ENCODE measurements at places on chromosomes 7 and 10.

GRCh38 chr7:1943326-1943725 lies 273.2 kb downstream of the ELFN1 start:
- DNase-seq: no peak

DNA sequence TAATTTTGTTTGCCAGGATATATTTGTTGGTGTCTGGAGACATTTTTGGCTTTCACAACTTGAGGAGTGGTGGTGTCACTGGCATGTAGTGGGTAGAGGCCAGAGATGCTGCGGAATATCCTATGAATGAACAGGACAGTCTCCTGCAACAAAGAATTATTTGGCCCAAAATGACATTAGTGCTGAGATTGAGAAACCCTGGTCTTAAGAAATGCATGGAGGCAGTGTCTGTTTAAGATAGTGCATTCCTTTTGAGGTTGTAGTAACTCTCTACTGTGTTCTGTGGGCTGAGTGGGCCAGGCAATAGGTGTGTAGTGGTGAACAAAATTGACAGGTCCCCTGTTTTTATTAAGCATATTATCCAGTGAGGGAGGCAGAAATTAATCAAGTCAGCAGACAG lies 165.5 kb downstream of the CDK14 start:
- DNase-seq: no peak

- DNase-seq: no peak
These were observed 23.3 kb upstream of the STEAP2 start for GRCh38 chr7:90188281-90188680.

- no peak for DNase-seq
These were observed 55.8 kb downstream of the FAM171A1 start for GRCh38 chr10:15315286-15315685.

GRCh38 chr7:78222001-78222751 lies 423.6 kb downstream of the PHTF2 start:
- no peak for DNase-seq

DNA sequence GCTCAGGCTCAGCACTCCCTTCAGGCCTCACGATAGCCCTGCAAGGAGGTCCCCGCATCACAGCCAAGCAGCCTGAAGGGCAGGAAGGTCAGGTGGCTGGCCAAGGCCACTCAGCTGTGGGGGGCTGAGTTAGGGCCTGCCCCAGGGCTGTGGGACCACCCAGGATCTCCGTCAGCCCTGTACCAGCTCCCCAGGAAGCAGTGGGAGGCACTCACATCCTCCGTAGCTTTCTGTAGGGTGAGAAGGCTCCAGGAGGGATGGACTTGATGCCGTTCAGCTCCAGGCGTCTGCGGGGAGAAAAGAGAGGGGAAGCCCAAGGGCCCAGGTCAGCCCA lies 125.9 kb downstream of the SLIT1 start:
- DNase-seq: no peak

DNA sequence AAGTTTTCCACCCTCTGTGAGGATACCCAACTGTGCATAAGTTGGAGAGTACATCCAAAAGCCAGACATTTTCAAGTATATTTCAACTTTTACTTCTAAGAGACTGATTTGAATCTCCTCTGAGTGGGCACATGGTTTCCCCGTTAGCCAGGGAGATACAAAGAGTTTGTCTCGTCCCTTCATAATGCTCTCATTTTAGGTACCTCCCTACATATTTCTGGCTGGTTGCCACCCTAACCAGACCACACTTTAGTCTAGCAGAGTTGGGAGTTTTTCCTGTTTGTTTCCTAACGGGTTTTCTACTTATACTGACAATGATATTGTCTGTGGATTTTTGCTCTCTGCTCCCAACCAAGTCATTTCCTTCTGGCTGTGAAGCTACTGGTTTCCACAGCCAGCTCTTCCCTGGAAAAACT lies 180.3 kb downstream of the CCDC71L start:
- no peak for DNase-seq

GRCh38 chr10:6498771-6499170 lies 81.3 kb downstream of the PRKCQ start:
- DNase-seq: peak; percentile 78

DNA sequence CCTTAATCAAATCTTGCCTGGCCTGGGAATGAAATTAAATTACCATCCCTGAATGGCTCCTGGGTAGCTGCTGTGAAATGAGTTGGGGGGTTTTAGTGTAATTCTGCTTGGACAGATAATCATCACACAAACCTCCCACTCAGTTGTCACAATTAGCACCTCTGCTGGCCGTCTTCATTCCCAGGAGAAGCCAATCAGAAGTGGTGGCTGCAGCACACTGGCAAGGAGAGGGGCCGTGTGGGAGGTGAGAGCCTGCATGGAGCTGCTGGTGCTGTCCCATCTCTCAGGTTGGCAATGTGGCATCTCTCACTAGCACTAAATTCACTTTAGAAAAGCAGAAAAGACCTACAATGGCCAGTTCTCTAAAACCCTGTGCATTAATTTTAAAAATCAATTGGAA lies 92.5 kb downstream of the NT5C2 start:
- no peak for DNase-seq

DNA sequence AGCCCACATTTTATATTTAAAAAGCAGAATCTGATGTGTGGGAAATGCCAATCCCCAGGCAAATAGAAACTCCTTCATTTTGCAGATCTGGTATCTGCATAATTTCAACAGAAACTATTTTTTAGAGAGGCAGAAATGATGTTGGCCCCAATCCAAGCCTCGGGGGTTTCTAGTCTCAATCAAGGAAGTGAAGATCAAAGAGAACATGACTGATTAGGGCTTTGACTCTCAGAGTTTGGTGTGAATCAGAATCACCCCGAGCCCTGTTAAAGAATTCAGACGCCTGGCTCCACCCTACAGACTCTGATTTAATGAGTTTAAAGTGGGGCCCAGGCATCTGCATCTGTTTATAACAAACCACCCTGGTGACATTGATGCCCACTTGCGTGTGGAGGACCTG lies 36.7 kb upstream of the UBE2H start:
- peak; percentile 25 for DNase-seq

DNA sequence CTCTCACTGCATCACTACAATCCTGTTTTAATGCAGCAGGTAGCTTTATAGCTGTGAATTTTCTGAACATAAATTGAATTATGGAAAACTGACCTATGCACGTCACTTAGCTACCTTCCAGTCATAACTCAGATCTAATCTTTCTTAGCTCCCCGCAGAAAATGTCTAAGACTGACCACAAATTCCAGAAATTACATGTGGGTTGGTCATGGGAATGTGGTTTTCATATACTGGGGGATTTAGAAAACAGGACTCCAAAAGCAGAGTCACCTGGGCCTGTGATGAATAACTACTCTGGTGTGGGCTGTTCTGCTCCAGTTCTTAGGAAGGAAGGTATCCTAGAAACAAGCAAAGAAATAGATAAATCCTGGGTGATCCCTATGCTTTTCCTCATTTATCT lies 178.4 kb upstream of the LRRTM3 start:
- no peak for DNase-seq

DNA sequence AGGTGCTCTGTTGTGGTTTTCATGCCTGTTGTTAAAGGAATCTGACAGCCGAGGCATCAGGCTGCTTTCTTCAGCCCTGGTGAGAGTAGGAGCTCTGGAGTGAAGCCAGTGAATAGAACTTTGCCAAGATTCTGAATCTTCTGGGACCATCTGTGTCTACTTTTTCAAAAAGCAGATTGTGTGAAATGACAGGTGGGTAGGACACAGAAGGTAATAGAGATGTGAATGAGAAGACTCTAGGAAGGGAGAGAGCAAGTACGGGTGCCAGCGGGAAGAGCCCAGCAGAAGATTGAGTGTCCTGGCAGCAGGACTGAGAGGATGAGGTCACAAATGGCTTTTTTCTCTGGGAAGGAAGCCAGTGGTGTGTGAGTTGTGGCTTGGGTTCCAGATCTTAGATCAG lies 429.2 kb downstream of the SDK1 start:
- no peak for DNase-seq

DNA sequence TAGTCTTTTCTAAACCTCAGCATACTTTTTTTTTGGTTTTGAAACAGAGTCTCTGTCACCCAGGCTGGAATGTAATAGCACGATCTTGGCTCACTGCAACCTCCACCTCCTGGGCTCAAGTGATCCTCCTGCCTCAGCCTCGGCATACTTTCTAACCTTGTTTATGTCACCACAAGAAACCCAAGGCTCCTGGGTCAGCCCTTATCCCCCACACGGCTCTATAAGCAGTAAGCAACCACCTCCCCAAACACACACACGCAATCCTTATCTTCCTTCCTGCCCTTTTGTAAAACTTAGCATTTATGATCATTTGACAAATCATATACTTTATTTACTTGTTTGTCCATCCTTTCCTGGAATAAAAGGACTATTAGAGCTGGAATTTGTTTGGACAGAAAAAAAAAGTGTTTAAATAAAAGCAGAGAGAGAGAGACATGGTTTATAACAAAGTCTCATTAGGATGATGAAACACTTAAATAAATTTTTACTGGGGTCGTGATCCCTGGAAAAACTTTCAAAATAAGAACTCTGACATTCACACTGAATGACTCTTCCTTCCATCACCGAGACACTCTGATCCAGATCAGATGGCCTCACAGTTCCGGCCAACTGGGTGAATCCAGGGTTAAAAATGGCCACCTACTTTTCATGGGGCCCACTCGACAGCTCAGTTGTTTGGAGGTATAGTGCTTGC lies 72.7 kb upstream of the PIK3CG start:
- no peak for DNase-seq

DNA sequence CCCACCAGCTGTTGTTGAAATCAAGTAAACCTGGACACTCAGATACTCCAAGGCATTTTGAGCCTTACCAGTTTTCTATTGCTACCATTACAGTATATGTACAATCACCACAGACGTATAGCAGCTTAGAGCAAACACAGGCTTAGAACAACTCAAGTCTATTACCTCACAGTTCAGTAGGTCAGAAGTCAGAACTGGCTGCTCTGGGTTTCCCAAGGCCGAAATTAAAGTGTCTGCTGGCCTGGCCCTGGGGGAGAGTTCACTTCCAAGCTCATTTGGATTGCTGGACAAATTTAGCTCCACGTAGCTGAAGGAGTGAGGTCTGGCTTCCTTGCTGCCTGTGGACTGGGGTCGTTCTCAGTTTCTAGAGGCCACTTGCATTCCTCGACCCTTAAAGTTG lies 260.1 kb upstream of the LRRN3 start:
- DNase-seq: no peak

DNA sequence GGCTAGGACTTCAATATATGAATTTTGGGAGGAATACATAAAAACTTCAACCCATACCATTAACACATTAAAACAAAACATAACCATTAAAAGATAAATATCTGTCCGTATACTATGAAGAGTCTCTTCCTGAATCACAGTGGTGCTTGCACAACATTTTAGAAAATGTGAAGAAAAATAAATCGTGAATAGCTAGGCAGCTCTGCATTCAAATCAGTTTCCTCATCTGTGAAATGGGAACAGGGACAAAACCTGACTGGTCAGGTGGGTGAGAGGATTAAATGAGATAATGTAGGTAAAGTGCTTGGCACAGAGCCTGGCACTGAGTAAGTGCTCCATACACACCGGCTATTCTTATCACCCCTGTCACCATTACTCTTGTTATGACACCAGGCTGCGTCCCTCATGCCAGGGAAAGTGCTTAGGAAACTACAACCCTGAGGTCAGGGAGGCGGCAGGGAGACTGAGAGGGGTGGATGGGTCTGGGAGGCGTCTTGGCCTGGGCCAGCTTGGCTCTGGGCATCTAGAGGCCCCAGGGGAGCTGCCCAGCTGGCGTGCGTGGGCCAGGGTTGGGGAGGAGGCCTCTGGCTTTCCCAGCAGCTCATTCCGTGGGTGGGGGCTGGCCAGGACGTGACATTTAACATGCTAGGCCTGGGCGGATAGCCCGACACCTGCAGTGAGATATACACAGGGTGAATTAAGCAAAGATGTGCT lies 78.3 kb downstream of the SH3PXD2A start:
- no peak for DNase-seq

DNA sequence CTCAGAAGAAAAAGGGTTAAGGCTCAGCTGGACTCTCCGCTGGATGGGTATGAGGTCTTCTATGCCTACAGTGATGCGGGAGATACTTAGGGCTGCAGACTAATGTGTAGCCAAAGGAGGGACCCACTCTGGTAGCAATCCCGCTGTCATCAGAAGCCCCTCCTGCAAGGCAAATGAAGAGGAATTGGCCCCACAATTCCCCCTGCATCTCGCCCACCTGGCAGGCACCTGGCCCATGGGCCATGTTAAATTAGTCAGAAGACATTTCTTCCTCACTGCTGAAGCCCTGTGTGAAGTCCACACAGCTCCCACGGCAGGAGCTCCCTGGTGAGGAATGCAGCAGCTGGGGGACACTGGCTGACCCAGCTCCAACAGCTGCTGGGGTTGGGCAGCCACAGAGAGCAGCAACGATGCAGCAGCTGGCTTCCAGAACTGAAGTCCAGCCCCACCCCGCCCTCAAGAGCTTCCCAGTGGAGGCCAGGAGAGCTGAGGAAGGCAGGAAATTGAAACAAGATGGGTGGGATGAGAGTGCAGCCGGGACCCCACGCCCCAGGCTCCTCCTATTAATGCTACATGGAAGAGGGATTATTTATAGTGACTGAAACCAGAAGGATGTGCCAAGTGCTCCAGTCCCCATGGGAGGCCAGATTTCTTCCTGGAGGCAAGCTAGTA lies 5.5 kb downstream of the VSTM4 start:
- no peak for DNase-seq

GRCh38 chr10:58579011-58579655 lies 66.5 kb downstream of the BICC1 start:
- DNase-seq: no peak

DNA sequence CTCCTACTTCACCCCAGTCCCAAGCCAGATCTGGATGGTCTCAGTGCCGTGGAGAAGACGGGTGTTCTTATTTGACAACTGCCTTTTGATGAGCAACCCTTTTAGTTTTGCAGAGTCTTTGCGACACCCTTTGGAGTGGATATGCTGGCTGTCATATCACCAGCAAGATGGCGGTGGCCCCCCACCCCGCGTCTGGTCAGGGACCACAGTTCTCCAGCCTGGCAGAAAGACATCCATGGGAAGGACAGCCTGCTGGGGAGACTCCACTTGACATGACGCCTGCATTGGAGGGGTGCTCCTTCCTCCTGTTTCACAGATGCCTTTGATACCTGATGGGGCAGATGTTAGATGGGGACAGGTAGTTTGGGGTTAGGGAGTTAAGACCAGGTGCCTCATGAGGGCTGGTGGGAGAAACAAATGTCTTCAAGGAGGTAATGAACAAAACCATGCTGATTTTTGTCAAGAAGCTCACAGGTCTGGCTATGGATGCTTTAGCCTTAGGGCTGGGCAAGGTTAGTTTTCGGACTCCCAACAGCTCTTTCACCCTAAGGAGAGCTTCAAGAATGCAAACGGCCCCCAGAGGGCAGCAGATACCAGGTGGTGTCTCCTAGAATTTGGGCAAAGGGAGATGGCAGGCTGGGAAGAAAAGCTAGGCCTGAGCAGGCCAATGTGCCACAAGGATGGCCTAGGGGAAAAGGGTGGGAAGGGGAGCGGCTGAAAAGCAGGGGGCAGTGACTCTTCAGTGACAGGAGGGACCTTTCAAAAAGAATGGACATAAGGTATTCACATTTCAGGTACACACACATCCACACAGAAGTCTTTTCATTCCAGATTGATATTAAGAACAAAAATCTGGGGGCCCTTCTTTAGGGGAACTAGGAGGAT lies 95.2 kb downstream of the CLEC2L start:
- peak; percentile 33 for DNase-seq

GRCh38 chr10:22369434-22370072 lies 24.3 kb downstream of the SPAG6 start:
- DNase-seq: no peak
